ENCODE measurements at places on chromosomes 1 and 21.

DNA sequence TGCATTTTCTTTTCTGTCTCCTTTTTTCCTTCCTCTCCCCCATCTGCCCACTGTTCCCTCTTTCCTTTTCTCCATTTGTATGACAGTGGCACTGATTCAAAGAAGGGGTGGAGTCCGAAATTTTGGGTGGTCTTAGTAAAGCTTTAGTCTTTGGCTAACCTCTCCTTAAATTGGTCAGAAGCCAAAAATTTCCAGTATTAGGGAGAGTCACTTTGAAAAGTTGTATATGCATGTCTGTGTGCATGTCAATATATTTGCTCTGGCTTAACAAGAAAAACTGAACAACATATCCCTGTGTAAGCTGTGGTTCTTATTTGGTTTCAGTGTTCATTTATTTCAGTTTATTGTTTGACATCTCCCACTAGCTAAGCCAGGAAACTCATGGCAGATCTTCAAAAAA lies 314.8 kb upstream of the CXADR start:
- no peak for DNase-seq

GRCh38 chr1:199081739-199082138 lies 442.9 kb downstream of the PTPRC start:
- no peak for DNase-seq

GRCh38 chr1:161374373-161374772 lies 6.7 kb upstream of the CFAP126 start:
- DNase-seq, result no peak

GRCh38 chr1:234586304-234586703 lies 23.7 kb downstream of the IRF2BP2 start:
- no peak for DNase-seq

- DNase-seq, result no peak
Observed at GRCh38 chr1:182066934-182067333, 5.4 kb upstream of the ZNF648 start.

DNA sequence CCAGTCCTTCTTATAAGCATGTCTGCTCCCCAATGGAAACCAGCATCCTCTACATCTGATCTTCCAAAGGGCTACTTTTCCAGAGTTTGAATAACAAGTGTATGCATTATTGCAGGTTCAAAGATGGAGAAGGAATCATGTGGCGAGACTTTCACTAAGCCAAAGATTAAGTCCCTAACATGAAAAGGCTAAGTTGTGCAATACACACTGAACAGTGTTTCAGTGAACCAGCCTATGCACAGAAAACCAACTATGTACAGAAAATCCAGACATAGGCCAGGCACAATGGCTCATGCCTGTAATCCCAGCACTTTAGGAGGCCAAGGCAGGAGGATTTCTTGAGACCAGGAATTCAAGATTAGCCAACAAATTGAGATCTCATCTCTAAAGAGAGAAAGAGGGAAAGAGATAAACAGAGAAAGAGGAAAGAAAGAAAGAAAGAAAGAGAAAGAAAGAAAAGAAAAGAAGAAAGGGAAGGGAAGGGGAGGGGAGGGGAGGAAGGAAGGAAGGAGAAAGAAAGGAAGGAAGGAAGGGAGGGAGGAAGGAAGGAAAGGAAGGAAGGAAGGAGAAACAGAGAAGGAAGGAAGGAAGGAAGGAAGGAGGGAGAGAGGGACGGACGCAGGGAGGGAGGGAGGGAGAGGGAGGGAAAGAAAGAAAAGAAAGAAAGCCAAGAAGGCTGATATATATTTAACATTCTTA lies 181.7 kb downstream of the LTN1 start:
- no peak for DNase-seq

DNA sequence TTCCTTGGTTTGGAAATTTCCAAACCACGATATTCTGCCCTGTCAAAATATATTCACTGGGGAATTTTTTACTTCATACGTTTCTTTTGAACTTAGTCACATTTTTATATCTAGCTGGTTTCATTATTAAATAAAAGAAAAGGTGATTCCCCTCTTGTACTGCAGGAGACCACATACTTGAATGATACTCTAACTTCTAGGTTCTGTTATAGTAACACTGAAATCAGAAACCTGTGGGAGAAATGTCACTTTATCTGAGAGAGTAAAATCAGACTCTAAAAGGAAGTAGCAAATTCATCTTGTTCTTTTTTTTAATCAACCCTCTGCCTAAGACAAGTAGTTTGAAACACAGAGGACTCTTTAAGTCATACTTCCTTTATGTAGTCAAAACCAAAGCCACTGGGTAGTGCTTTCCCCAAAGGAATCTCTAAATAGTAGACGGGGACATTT lies 34.4 kb downstream of the MRPL39 start:
- DNase-seq, result no peak

DNA sequence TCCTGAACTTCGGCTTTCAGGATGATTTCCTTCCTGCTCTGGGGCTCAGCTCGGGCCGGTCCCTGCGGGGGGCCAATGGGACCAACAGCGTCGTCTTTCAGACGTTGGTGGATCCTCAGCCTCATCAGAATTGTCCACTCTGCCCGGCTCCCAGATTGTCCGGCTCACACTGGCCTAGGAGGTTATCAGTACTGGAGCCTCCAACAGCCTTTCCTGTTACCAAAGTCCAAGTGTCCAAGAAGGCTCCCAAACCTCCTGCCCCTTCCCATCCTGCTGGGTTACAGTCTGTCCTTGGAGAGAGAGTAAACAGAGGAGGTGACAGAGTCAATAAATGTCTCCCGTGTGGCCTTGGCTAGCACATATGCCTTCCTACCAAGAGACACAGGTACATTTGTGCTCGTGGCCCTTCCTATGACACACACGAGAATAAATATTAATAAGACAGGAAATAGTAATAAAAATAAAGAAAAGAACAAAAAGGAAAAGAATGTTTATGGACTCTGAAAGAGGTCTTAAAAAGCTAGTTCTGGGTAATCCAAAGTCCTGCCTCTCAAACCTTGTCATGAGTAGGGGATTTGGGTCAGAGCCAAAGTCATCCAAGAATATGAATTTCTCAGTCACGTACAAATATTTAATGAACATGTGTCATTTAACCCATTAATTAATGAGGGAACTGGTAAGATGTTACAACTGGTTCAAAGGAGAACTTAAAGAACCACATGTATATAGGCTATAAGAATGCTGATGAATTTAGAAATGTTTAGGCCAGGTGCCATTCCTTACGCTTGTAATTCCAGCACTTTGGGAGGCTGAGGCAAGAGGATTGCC lies 80.8 kb upstream of the SLC2A1 start:
- no peak for DNase-seq

GRCh38 chr1:151166505-151166956 lies 587 bp downstream of the SCNM1 start:
- DNase-seq, result no peak

- no peak for DNase-seq
Observed at GRCh38 chr1:199549421-199549820, 478.1 kb upstream of the NR5A2 start.

- DNase-seq, result no peak
Observed at GRCh38 chr1:75310067-75310466, 175.9 kb downstream of the LHX8 start.

DNA sequence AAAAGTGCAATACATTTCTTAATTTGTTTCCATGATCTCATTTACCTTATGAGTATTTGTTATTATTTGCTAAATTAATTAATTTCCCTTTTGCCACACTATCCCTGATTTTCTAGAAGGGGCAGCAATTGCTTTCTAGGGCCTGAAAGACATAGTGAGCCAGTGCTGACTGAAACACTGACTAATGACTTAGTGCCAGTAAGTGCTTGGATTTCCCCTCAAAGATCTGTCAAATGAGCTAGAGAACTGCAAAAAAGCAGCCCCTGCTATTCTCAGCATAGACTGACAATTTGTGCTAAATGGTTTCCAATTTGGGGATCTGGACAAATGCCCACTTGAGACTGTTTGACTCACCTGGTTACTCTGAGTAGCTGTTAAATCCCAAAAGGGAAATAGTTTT lies 35.6 kb upstream of the USH2A start:
- no peak for DNase-seq

- no peak for DNase-seq
Observed at GRCh38 chr1:3903141-3904005, 3.3 kb upstream of the C1orf174 start.

- DNase-seq, result no peak
Observed at GRCh38 chr1:212847549-212847948, at the start of gene SPATA45. Gene SPATA45, minus strand, starts transcription at chr1:212847649. Its CDS starts 11,500 bp downstream, at chr1:212836149.

DNA sequence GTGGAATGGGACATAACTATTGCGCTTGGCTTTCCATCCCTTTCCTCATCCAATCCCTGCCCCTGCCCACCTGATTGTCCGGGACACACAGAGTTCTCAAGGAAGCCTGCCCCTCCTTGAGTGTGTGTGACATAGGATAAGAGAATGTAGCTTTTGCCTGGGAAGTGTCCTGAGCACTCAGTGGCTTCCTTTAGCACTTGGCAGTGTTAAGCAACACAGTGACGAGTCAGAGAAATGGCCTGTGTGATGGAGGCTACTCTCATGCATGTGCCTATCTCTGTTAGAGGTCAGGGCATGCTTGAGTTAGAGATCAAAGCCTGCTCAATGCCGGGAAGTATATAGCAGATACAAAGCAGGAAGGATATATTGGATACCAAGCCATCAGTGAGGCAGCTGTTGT lies 289.5 kb downstream of the SIPA1L2 start:
- no peak for DNase-seq

DNA sequence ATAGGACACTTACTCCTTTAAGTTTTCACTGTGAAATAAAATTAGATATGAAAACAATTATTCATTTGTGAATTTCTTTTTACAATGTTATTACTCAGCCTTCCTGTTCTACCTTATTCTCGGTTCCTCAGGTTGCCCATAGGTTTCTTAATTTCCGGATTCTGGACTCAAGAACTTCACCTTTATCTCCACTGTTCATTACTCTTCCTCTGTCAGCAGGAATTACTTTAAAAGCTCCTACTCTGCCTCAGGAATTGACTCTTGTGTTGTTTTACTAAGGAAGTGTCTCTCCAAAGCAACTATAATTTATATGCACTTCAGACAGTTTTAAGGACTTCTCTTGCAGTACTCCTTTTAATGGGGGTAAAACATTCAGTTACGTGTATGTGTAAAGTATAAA lies 123.8 kb downstream of the OSBPL9 start:
- no peak for DNase-seq

DNA sequence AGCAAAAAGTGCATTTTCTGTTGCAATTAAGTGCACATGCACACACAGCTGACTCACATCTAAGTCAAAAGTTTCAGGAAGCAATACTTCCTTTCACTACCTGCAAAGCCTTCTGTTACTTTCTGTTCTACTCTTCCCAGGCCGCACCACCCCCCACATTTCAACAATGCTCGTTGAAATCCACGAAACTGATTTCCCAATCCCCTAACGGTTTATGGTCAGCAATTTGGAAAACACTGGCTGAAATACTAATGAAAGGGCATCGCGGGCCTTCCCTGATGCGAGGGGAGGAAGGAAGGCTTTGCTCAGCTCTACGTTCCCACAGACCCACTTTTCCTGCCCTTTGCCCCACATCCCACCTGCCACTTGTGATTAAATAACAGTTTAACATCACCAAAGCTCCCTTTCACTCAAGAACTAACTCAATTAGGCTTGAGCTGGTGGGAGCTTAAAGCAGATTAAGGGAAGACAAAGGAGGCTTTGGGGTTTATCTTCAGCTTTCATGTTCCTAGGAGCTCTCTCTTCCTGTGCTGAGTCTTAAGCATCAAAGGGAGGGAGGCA lies 243.2 kb upstream of the RAB4A start:
- DNase-seq, result peak; percentile 18

DNA sequence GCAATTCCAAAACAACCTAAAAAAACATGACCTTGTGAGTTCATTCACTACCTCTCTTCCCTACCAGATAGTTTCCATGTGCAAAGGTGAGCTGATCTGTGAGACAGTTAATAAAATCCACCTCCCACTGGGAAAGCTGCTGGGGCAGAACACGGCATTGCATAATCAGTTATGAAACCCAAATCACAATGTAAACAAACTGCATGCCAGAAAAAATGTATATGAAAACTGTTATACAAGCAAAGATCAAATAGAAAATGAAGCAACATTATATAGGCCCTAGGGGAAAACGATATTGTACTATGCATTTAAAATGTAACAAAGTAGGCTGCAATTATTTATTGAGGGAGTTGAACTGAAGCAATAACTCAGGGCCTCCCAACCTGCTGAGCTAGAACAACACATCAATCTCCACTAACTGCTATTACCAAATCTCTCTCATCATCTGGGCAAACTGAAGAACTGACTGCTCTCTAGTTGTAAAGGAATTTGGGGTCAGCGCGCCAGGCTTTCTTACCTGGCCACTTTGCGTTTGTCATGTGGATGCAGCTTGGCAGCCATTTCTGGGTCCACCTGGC lies 31.0 kb downstream of the TRIT1 start:
- no peak for DNase-seq

- DNase-seq, result no peak
Observed at GRCh38 chr1:208242941-208243526, 1.1 kb downstream of the PLXNA2 start.

- peak; percentile 54 for DNase-seq
Observed at GRCh38 chr1:9455487-9456234, 83.6 kb upstream of the SLC25A33 start.

- DNase-seq, result no peak
Observed at GRCh38 chr1:39317111-39317510, 112.6 kb downstream of the MACF1 start.
